Endothelial cell of coronary artery (primary cell): ENCODE measurements at places on chromosomes 6 and 20. TPM values are rescaled to one million over a fixed set of nuclear protein-coding genes. Genes with fewer than 3 reads are reported as not detected.

The TGM3 gene
- total RNA-seq = not detected in 2 replicates

The C20orf141 gene
- total RNA-seq = not detected in 2 replicates

The PMEPA1 gene
- 9.3 and 13.3 TPM in 2 replicates for total RNA-seq

The FKBP1C gene
- total RNA-seq = 0.28 and 1.6 TPM in 2 replicates

The GCNT2 gene
- total RNA-seq = 3.0 and 7.2 TPM in 2 replicates

The ARHGAP18 gene
- total RNA-seq = 68.3 and 129 TPM in 2 replicates

The TFAP2A gene
- 0.09 and 0.28 TPM in 2 replicates for total RNA-seq
